Activated CD4-positive, CD25-positive, alpha-beta regulatory T cell treated with anti-CD3 and anti-CD28 coated beads, Interleukin-2, amount 50 U/mL, for 16 hours (primary cell): ENCODE measurements at places on chromosomes 16 and 17.

DNA sequence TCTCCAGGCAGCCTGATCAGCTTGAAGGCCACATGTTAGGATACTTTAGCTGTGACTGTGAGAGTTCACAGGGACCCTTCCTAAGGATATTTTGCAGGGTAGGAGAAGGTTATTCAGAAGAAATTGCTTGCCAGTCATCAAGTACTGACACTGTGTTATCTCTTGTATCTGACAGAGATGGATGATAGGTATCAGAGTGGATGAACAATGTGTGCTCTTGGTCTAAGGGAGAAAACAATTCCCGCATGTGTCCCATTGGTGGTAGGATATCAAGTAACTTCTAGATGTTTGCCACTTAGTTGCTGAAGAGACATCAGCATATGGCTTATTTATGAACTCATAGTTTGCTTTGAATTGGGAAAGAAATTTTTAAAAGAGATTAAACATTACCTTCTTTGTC, 219.3 kb downstream of the SPECC1 start:
- DNase-seq, result no peak

DNA sequence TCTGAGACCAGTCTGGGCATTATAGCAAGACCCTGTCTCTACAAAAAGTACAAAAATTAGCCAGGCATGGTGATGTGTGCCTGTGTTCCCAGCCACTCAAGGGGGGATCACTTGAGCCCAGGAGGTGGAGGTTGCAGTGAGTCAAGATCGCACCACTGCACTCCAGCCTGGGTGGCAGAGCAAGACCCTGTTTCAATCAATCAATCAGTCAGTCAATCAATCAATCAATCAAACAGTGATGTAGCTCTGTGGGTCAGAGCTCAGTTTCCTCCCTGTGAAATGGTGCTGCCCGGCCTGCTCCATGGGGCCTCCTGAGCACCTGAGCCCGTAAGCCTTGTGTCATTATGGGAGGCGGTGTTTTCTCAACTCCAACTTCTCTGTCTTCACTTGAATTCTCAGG, 167.1 kb upstream of the CIBAR2 start:
- no peak for DNase-seq

DNA sequence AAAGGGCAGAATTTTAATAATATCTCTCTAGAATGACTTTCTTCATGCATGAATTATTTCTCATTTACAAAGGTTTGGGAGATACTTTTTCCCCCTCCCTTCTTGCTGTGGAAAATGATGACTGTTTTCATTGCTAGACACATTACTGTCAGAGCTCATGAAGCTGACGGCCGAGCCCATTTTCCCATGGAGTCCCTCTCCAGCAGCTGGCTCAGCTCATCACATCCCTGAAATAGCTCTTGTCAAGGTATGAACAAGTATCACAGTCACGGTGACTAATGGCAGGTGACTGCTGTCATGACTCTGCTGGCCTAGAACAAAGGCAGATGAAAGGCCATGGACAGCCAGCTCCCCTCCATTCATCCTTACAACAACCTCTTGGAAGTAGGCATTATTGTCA, 208.1 kb downstream of the ABCC12 start:
- no peak for DNase-seq

- DNase-seq, result no peak
These were observed 168.6 kb downstream of the HAPSTR1 start for GRCh38 chr16:9259914-9260608.

GRCh38 chr17:45342306-45342705, 25.5 kb upstream of the MAP3K14 start:
- no peak for DNase-seq

GRCh38 chr17:82956146-82956725, 116.4 kb upstream of the ZNF750 start:
- DNase-seq, result no peak

GRCh38 chr17:61815863-61816503, 47.3 kb downstream of the BRIP1 start:
- no peak for DNase-seq

DNA sequence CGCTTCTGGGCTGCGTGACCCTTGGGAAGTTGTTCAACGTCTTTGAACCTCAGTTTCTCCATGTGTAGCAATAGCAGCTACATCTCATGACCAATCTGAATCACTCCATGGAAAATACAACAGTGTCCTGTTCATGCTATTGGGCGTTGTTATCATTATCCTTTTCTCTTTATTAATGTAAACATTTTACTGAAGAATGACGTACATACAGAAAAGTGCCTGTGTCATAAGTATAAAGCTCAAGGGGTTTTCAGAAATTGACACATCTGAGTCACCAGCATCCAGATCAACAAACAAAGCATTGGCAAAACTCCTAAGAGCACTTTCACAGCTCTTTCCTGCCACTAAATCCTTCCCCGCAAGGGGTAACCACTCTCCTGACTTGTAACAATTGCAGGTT, 438.4 kb downstream of the XYLT1 start:
- no peak for DNase-seq

- no peak for DNase-seq
These were observed 5.7 kb upstream of the PKMYT1 start for GRCh38 chr16:2985893-2986355.

DNA sequence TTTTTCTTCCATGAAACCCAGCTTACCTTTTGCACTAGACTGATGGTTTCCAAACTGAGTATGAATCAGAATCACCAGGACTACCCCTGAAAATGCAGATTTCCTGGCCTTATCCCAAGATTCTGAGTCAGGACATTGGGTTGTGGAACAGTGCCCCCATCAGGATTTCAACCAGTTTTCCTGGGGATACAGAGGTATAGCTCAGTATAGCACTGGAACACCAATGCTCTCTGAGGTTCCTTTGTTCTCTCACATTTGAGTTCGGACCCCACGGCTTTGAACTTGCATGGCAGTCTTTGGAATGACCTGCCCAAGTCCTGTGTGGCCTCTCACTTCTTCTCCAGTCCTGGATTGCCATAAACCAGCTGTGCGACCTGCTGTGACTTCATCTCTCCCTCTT, 12.8 kb upstream of the CCL8 start:
- no peak for DNase-seq

GRCh38 chr17:77180503-77181357, 40.0 kb downstream of the SEC14L1 start:
- no peak for DNase-seq

DNA sequence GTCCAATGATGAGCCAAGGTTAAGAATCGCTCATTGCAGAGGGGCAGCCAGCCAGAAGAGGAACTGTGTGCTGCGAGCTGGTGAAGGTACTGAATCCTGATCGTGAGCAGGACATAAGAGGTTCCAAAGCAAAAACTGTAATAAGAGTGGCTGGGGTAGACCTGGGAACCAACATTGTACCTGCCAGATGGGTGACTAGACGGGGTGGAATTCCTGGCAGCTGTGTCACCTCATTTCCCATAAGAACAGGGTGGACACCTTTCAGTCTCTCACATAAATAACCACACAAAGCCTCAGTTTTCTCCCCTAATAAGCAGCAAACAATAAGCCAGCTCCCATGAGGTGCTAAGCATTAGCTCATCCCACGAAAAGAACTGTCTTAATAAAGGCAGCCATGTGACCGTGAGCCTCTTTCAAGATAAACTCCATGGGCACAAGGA, 290.3 kb downstream of the SOX9 start:
- DNase-seq, result no peak

DNA sequence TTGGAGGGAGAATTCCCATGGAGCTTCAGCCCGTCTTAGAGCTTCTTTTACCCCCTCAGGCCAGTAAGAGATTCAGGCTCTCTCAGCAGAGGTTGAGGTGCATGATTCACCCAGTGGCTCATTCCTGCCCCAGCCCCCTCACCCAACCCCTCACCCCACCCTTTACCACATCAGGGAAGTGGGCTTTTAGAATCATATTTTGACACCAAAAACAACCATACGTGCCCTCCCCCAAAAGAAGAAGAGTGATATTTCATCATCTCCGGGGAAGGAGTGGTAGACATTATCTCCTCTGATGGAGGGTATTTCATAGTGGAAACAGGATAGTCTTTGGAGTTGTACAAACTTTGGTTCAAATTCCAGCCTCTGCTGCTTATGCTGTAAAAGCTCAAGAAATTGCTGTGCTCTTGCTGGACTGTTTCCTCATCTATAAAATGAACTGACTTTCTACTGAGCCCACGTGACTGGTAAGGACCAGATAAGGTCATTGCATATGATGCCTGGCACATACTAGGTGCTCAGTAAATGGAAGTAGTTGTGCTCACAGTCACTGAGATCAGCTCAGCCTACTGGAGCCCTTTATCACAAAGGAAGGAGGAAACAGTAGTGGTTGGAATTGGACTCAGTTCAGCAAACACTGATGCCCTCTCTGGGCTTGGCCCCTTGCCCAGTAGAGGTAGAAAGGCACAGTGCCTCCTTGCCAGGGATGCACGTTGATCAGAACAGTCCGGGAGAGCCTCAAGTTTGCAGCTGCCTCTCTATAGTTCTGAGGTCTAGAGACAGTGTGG, 18.3 kb upstream of the CCL5 start:
- no peak for DNase-seq

DNA sequence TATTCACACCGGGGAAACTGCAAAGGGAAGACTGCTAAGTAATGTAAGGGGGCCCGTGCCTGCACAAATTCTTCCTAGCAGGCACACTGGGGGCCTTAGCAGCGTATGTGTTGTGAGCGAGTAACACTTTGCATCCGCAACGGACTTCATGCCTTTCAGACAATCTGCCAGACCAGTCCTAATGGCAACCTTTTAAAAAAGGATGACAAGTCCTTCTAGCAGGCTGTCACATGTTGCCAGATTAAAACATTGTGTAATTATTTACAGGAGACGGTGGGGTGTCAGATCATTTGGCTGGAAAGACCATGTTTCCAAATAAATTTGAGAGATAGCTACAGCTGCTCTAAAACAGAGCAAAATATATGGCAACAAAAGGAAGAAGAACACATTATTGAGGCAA, 46.1 kb downstream of the CPPED1 start:
- no peak for DNase-seq

- no peak for DNase-seq
These were observed 152.4 kb downstream of the SSH2 start for GRCh38 chr17:29777663-29778062.

DNA sequence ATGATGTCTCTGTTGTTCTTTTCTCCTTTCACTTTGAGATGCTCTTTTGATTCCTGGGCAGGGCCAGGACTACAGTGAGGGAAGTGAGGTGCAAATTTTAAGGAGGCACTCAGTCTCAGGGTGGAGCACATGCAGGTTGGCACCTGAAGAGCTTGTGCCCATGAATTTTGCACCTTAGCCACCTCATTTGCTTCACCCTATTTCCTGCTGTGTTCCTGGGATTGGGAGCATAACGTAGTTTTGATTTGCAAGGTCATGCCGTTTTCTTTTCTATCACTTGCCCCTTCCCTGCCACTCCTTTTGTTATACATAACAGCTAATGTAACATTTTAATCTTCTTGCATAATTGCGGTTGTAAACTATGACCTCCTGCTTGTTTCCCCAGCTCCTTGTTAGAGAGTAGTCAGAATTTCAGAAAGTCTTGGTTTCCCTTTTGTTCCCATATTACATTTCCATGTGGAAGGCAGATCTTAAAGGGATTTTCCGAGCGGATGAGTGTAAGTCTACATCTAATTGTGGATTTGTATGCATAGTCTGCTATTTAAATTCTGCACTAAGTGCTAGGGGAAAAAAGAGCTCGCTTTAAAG, 9.8 kb downstream of the PMFBP1 start:
- DNase-seq, result no peak

- DNase-seq, result no peak
These were observed 245.8 kb downstream of the SOX9 start for GRCh38 chr17:72366626-72367025.

- DNase-seq, result no peak
These were observed 34.8 kb downstream of the CPNE2 start for GRCh38 chr16:57127037-57127763.

- no peak for DNase-seq
These were observed 586 bp downstream of the MEAK7 start for GRCh38 chr16:84503751-84504395.

- no peak for DNase-seq
These were observed 5.0 kb downstream of the SOST start for GRCh38 chr17:43753493-43754129.

DNA sequence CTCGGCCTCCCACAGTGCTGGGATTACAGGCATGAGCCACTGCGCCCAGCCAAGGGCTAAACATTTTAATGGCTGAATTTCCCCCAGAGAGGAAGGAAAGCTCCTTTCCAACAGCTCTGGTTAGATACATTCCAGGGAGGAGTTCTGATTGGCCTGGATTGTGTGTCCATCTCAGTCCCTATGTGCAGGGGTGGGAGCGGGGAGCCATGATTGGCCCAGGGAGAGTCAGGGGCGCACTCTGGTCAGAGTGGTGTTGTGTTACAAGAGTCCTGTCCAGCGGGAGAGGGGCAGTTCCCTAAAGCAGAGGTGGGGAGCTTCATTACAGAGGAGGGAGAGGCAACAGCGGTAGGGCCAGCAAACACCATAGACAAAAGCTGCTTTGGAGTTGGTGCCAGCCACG, 75.0 kb downstream of the RAP1GAP2 start:
- no peak for DNase-seq

GRCh38 chr17:72970246-72970645, 122.2 kb downstream of the SLC39A11 start:
- no peak for DNase-seq

DNA sequence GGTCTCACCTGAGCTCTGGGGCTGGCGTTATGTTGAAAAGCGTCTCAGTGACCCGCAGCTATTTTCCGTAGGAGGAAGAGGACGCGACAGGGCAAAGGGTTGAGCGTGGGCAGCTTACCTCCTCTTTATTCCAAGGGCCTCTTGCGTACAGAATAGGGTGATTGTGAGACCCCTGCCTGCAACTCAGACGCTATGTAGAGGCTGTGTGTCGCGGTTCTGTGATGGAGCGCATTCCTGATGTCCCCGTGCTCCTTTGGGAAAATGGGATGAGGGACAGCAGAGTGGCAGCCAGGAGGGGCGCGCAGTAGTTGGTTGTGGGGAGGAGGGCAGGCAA, 531 bp upstream of the CDH8 start:
- no peak for DNase-seq

DNA sequence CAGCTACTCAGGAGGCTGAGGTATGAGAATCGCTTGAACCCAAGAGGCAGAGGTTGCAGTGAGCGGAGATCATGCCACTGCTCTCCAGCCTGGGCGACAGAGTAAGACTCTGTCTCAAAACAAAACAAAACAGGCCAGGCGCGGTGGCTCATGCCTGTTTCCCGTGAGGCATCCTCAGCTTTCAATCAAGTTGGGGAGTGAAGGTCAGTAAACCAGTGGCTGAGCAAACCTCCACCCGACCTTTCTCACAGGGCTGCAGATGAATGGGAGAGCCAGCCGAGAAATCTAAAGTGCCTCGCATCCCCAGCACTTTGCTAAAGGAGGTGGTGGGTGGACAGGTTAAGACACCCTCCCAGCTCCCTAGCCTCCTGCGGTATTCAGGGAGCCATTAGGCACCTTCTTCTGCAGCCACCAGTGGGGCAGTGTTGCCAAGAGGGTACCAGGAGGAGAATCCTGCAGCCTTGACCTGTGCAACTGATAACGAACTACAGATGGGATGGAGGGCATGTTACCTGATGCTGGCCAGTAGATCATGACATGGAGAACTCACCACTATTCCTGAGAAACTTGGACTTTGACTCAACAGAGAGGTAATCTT, 59.0 kb downstream of the KPNA2 start:
- DNase-seq, result no peak
